ENCODE measurements at places on chromosomes 7 and 10. TPM values are rescaled to one million over a fixed set of nuclear protein-coding genes. Genes with fewer than 3 reads are reported as not detected.

ARHGEF5 gene
- total RNA-seq, result 0.74 TPM

FXYD4 gene
- 0.29 TPM for total RNA-seq

DNA sequence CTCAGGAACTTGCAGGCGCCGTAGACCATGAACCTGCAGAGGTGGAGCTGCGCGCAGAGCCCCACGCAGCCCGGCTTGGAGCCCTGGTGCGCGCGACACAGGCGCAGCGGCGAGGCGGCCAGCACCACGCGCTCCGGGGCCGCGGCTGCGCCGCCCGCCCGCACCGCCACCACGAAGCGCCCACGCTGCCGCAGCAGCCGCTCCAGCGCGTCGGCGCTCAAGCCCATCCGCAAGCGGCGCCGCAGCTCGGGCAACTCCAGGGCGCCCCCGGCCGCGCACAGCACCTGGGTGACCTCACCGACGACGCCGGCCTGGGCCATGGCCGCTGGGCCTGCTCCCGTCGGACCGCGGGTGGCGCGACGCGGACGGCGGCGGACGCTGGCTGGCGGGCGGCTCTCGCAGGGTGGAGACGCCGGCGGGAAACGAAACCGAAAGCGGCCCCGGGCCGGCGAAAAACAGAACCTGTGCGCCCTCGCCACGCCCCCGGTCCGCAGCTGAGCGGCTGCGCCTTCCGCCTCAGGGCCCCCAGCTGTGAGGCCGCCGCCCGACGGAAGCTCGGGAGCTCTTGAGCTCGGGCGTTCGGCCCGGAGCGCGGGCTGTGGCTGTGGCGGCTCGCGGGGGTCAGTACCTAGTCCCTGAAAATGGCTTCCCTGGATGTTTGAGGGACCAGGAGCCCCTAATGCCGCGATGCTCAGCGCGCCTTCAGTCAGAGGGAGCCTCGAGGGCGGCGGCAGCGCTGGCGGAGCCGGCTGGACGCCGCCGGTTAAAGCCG lies at the start of gene PARP12:
TSS of gene PARP12 (minus strand) at position 424 of the 772 bp plus-strand sequence. CDS start at position 320, 104 bp downstream.
- ATAC-seq, result peak; percentile 89

MBL2 gene
- total RNA-seq, result not detected

- ATAC-seq, result no peak
Observed at GRCh38 chr7:140084142-140084655, 21.4 kb upstream of the PARP12 start.

- no peak for ATAC-seq
Observed at GRCh38 chr7:47093320-47094234, 488.3 kb downstream of the TNS3 start.

PLEKHS1 gene
- 0.14 TPM for total RNA-seq

GRCh38 chr10:84370283-84370682 lies 41.9 kb downstream of the CCSER2 start:
- ATAC-seq, result no peak

- ATAC-seq, result no peak
Observed at GRCh38 chr7:116978006-116978405, 24.7 kb downstream of the ST7 start.

DNA sequence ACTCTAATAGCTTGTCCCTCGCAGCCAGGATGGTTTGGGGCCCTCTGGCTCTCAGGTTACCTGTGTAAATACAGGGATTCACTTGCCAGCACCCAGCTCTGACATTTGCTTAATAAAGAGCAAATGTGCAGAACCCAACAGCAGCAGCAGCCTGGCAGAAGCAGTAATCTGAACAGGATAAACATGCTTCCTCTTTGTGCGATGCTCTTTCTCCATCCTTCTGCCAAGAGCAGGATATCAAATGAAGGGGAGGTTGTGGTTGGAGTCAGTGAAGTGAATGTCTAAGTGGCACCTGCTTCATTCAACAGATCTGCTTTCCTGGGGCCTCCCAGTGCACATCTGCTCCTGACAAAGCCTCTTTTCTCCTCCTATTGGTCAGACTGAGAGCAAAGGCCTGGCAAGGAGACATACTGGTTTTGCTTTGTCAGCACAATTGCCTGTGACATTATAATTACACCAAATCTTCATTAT lies 130.3 kb downstream of the NRF1 start:
- ATAC-seq, result no peak

DNA sequence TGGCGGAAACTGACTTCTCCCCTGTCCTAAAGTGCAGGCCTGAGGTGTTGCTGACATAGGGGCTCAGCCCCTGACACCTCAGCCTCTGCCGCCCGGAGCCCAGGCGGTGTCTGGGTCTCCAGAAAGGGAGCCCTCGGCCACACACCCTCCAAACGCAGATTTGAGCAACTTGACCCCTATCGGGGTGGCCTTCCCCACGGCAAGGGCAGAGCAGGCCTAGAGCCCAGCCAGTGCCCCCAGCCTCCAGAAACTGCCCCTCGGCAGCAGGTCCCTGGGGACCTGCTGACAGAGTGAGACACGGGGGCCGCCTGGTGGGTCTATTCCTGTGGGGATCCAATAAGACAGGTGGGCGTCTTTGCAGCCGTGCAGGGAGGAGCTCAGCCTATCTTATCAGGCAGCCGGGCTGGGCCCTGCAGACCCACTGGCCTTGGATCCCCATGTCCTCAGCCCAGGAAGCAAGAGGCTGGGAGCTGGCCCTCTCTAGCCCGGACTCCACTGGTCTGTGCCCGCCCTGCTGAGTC lies 11.0 kb downstream of the TMEM184A start:
- no peak for ATAC-seq
